ENCODE measurements at places on chromosomes 7 and 10.
A peak's percentile ranks its signal among the peaks of the same experiment; 100 is the strongest.

GRCh38 chr7:149772241-149772955, 990 bp downstream of the ZNF467 start:
- H3K4me3 ChIP-seq: peak overlapping the region; percentile 64
- no peaks in the 10 kb centered on the region for H3K27me3 ChIP-seq
- peak overlapping the region; percentile 63 for H3K27ac ChIP-seq
- peak; percentile 83 for DNase-seq
- peaks cover 18% of the 10 kb centered on the region for H3K4me1 ChIP-seq

GRCh38 chr10:90437452-90437851, 420.4 kb downstream of the HTR7 start:
- no peaks in the 10 kb centered on the region for H3K4me1 ChIP-seq
- H3K36me3 ChIP-seq: no peaks in the 10 kb centered on the region
- H3K27ac ChIP-seq: no peak overlapping the region
- no peak overlapping the region for H3K4me3 ChIP-seq
- H3K27me3 ChIP-seq: no peaks in the 10 kb centered on the region

DNA sequence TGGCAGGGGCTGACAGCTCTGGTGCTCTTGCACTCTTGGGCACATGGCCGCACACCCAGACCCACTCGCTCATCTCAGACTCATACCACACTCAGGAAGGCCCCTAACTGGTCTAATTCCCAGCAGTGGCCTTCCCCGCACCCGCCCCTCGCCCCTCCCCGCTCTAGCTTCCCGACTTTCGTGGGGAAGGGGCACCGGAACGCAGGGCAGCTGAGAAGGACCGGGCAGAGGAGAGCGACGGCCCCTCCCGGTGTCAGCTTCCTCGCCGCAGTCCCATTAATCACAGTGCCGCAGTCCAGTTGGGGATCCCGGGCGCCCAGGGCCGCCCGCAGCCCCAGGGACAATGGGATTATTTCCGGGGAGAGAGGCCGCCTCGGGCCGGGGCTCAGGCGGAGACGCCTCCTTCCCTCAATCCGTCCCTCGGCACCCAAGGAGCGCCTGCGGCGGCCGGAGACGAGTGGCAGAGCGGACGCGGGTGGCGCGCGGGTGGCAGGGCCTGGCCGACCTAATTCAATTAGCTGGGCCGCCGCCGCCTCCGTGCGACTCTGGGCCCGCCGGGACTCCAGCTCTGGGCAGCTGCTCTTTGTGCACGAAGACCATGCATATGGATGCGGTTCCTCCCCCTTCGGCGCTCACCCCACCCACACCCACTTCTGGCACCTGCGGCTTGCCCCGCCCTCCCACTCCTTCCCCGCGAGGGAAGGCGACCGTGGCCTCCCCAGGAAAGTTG, 7.8 kb upstream of the TLX1 start:
- peaks cover 84% of the 10 kb centered on the region for H3K27me3 ChIP-seq
- H3K36me3 ChIP-seq: no peaks in the 10 kb centered on the region
- peaks cover 17% of the 10 kb centered on the region for H3K4me1 ChIP-seq
- no peak for DNase-seq

GRCh38 chr7:137032436-137032835, 164.0 kb downstream of the CHRM2 start:
- DNase-seq: no peak
- H3K36me3 ChIP-seq: no peaks in the 10 kb centered on the region
- no peak overlapping the region for H3K4me3 ChIP-seq
- no peaks in the 10 kb centered on the region for H3K27me3 ChIP-seq

DNA sequence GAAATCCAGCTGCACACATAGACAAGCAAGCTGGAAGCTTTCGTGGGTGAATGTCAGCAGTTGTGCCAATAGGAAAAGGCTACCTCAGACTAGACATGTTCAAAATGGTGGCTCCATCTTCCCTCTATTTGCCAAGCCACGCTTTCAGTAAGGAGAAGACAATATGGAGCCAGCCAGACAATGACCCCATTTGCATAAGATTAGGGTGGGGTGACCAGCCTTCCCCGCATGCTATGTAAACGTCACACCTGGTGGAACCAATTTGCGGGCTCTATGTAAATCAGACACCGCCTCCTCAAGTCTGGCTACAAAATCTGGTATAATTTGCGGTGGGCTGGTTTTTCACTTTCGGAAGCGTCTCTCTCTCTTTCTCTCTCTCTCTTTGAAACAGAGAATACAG, 297.4 kb upstream of the PCDH15 start:
- H3K36me3 ChIP-seq: no peaks in the 10 kb centered on the region
- H3K4me3 ChIP-seq: no peak overlapping the region

DNA sequence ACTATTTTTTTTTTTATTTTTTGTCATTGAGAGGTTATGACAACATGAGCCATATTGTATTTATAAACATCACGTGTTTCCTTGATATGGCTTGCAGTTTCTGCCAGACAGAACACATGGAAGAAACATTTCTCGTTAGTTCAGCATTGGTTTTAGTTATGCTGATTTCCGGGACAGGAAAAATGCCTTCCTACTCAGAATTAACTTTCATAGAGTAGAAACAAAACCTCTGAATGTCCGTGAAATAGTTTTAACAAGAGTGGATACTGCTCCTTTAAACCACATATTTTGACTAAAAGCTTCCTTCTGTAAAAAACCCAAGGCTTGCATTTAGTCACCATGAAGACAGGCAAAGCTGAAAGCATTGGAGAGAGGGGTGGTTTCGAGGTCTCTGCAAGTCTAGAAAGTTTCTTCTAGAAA, 240.4 kb downstream of the KIAA1217 start:
- H3K27me3 ChIP-seq: no peaks in the 10 kb centered on the region
- H3K4me1 ChIP-seq: peaks cover 4% of the 10 kb centered on the region
- DNase-seq: no peak
- H3K27ac ChIP-seq: no peak overlapping the region

DNA sequence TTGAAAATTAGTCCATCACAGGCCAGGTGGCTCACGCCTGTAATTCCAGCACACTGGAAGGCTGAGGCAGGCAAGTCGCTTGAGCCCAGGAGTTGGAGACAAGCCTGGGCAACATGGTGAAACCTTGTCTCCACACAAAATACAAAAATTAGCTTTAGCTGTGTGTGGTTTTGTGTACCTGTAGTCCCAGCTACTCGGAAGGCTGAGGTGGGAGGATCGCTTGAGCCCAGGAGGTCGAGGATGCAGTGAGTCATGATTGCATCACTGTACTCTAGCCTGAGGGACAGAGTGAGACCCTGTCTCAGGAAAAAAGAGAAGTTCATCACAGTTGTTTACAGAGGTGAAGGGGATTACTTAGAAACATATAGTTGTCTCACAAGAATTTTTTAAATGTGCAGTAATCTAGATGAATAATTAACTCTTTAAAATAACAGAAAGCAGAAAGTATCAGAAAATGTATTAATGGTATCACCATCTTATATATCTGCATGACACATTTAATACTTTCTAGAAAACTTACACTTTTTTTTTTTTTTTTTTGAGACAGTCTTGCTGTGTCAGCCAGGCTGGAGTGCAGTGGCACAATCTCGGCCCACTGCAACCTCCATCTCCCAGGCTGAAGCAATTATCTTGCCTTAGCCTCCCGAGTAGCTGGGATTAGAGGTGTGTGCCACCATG, 8.9 kb downstream of the LCOR start:
- H3K36me3 ChIP-seq: no peaks in the 10 kb centered on the region
- H3K4me3 ChIP-seq: no peak overlapping the region
- H3K27me3 ChIP-seq: no peaks in the 10 kb centered on the region
- peaks cover 19% of the 10 kb centered on the region for H3K4me1 ChIP-seq

DNA sequence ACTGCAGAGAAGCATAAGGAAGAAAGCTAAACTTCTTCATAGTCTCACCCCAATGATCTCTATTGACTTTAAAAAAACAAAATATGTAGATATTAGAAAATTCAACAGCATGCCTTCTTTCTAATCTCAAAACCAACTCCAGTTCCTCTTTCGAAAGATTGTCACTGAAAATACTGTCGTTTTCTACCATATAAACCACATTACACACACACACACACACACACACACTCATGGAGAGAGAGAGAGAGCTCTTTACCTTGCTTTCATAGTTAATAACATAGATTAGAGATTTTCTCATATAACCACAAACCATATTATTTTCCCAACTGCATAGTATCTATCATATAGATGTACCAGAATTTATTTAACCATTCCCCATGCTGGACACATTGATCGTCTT, 296.2 kb upstream of the MGMT start:
- H3K27me3 ChIP-seq: peaks cover 2% of the 10 kb centered on the region
- no peak for DNase-seq
- H3K36me3 ChIP-seq: no peaks in the 10 kb centered on the region
- H3K4me1 ChIP-seq: no peaks in the 10 kb centered on the region

GRCh38 chr7:47482013-47482875, 99.7 kb downstream of the TNS3 start:
- peaks cover 61% of the 10 kb centered on the region for H3K4me1 ChIP-seq
- H3K36me3 ChIP-seq: no peaks in the 10 kb centered on the region
- no peaks in the 10 kb centered on the region for H3K27me3 ChIP-seq
- H3K4me3 ChIP-seq: no peak overlapping the region
- DNase-seq: no peak

DNA sequence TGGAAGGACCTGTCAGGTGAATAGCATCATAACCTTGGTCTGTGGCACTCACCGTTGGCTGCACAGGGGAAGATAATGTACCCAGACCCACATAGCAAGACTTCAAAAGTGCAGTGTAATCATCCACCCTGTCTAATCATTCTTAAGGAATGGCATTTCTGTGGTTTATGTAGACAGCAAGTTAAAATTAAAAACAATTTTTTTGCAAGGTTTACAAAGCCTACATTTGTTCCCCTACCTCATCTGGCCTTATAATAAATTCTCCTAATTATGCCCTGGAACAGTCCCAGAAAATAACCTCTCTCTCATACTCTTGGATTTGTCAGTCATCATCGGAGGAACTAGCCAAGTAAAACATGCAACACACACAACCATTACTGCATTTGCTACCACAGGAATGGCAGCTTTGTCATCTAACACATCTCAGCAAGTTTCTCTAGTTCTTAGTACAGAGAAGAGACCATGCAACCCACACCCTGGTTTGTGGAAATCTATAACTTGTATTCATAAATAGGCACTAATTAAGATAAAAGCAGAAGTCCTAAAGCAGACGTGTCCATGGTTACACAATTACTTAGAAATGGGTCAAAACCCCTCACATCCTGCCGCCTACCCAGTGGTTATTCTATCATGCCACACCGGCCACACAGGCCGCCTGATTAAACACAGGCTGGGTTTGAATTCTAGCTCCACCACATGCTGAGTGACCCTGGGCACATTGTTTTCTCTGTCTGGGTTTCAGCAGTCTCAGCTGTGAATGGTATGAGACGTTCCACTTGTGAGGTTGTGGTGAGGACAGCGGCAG, 19.1 kb downstream of the ABLIM1 start:
- no peak overlapping the region for H3K4me3 ChIP-seq
- H3K4me1 ChIP-seq: peaks cover 13% of the 10 kb centered on the region

GRCh38 chr7:3149231-3149995, 105.7 kb upstream of the CARD11 start:
- peaks cover 6% of the 10 kb centered on the region for H3K27me3 ChIP-seq
- H3K4me3 ChIP-seq: no peak overlapping the region
- DNase-seq: peak; percentile 30
- no peaks in the 10 kb centered on the region for H3K4me1 ChIP-seq
- no peak overlapping the region for H3K27ac ChIP-seq

DNA sequence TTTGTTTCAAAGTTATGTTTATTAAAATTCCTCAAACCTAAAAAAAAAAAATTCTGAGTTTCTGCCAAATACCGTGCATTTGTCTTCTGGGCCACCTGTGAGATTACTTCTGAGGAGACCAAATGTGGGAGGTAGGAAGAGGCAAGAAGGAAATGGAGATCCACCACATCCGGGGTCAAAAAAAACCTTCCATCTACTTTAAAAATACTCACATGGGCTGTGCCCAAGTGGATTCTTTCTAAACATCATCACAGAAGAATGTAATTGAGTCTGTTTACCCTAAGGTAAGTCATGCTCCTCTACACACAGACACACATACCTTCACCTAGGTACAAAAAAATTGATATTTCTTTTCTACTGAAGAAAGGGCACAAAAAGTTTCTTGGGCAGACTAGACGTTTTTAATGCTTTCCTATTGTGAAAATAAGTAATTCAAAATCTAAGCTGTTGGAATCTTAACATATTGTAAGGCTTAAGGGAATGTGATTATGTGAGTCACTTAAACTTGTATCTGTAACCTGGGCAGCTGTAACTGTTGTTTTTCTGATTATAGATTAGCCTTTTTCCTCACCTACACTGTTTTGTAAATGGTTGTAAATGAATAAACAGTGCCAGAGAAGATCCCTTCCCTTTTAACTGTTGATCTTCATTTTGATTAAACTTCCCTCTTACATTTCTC, 19.1 kb upstream of the SPOCK2 start:
- H3K27ac ChIP-seq: peak overlapping the region; percentile 60
- peaks cover 2% of the 10 kb centered on the region for H3K36me3 ChIP-seq
- no peak overlapping the region for H3K4me3 ChIP-seq
- H3K4me1 ChIP-seq: peaks cover 8% of the 10 kb centered on the region
- H3K27me3 ChIP-seq: no peaks in the 10 kb centered on the region

GRCh38 chr10:93995598-93996271, 2.0 kb downstream of the PLCE1 start:
- no peak overlapping the region for H3K27ac ChIP-seq
- peak overlapping the region; percentile 59 for H3K4me3 ChIP-seq
- H3K27me3 ChIP-seq: peaks cover 29% of the 10 kb centered on the region
- H3K4me1 ChIP-seq: peaks cover 8% of the 10 kb centered on the region
- H3K36me3 ChIP-seq: no peaks in the 10 kb centered on the region

DNA sequence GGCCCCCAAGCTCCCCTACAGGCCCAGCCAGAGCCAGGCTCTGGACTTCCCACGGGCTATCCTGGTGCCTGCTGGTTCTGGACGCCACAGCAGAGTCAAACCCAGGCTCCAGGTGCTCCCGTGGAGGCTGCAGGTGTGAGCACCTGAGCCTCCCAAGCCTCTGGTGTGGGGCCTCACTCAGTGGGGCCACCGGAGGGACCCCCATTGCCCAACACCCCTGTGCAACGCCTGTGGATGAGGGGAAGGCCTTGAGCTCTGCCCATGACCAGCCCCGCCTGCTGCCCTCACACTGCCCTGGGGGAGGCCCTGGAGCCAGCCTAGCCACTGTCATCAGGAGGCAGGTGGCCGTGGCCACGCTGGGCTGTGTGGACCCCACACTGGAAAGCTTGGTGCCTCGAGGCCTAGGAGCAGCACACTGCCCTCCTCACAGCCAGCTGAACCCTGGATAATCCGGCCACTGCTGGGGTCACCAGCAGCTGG, 229.3 kb downstream of the MAD1L1 start:
- H3K27me3 ChIP-seq: no peaks in the 10 kb centered on the region
- H3K27ac ChIP-seq: no peak overlapping the region
- peak; percentile 37 for DNase-seq

- H3K27ac ChIP-seq: no peak overlapping the region
- no peaks in the 10 kb centered on the region for H3K27me3 ChIP-seq
- H3K36me3 ChIP-seq: no peaks in the 10 kb centered on the region
- H3K4me3 ChIP-seq: no peak overlapping the region
These were observed 3.0 kb upstream of the LIPK start for GRCh38 chr10:88702848-88703597.

GRCh38 chr7:98774884-98775283, 94.9 kb downstream of the TMEM130 start:
- no peaks in the 10 kb centered on the region for H3K27me3 ChIP-seq
- no peak for DNase-seq
- H3K27ac ChIP-seq: no peak overlapping the region
- no peak overlapping the region for H3K4me3 ChIP-seq

GRCh38 chr10:1369197-1369596, 313.0 kb downstream of the WDR37 start:
- no peak overlapping the region for H3K27ac ChIP-seq
- no peaks in the 10 kb centered on the region for H3K4me1 ChIP-seq
- H3K27me3 ChIP-seq: peaks cover 5% of the 10 kb centered on the region
- no peak overlapping the region for H3K4me3 ChIP-seq
- no peaks in the 10 kb centered on the region for H3K36me3 ChIP-seq

GRCh38 chr10:128003521-128003920, 96.6 kb downstream of the PTPRE start:
- no peak overlapping the region for H3K27ac ChIP-seq
- DNase-seq: no peak
- H3K4me3 ChIP-seq: no peak overlapping the region
- H3K27me3 ChIP-seq: no peaks in the 10 kb centered on the region
- no peaks in the 10 kb centered on the region for H3K36me3 ChIP-seq
